Astrocyte of the cerebellum (primary cell): ENCODE measurements at places on chromosomes 1 and 21.

DNA sequence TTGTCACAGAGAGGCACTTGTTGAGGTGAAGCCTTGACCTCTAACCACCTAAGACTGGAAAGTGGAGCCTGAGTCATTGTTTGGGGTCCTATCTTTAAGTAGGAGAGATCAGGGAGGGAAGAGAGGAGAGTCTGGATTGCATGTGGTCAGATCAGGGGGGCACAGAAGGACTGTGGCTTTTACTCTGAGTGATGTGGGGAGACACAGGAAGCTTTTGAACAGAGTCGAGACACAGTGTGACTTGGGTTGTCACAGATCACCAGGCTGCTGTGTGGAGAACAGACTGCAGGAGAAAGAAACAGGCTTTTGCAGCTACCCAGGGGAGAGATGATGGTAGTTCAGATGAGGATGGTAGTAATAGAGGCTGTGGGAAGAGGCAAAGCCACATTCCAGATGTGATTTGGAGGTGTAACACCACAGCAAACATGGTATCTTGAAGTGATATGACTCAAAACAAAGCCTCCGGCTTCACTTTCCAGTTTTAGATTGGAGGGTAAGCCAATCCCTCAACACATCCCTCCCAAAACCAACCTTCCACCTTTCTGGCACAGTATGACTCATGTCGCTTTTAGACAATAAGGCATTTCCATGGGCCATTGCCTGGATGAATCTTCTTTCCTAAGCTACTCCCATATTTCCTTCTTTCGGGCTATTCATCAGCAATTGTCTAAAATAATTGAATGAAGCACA lies 125.8 kb upstream of the SLC44A3 start:
- DNase-seq = no peak

DNA sequence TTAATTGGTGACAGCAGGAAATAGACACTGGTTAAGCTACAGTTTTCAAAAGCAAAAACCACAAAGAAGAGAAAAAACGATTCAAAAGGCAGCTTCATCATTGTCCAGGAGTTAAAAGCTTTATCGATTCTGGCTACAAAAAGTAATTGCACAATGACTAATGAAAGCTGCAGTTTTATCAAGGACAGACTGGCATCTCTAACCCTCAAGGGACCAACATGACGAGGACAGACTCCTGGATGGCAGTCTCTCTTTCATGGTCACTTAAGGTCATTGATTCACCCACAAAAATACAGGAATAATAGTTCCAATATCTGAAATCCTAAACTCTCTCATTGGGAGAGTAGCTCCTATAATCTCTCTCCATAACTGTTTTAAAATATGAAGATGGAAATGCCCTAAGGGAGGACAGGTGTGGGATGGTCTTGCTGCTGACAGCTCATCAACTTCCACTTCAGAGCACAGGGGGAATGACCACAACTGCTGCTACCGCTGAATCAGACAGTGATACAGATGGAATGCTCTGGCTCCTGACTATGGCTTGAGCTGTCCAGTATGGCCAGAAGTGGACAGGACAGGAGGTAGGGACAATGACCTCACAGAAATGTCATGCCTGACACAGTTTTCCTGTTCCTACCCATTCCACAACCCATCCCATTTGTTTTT lies 17.4 kb upstream of the CPLANE2 start:
- DNase-seq = no peak

DNA sequence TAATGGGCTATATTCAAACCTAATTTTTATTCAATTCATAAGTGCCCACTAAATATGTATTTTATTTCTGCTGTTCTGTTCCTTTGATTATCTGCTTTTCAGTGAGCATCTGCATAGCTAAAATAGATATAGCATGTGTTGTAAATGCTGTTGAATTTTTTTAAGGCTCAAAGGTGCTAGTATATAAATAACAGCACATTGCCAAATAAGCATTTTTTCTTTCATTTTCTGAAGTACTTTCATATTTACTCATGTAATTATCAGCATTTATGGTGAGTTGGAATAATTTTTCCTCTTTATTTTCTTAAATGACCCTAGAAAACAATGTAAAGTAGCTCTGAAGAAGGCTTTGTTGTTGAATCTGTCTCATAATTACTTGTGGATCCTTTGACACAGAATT lies 69.6 kb upstream of the B3GALT2 start:
- DNase-seq = no peak

- peak; percentile 100 for DNase-seq
These were observed 515 bp upstream of the CAMTA1 start for GRCh38 chr1:6784560-6785317.

DNA sequence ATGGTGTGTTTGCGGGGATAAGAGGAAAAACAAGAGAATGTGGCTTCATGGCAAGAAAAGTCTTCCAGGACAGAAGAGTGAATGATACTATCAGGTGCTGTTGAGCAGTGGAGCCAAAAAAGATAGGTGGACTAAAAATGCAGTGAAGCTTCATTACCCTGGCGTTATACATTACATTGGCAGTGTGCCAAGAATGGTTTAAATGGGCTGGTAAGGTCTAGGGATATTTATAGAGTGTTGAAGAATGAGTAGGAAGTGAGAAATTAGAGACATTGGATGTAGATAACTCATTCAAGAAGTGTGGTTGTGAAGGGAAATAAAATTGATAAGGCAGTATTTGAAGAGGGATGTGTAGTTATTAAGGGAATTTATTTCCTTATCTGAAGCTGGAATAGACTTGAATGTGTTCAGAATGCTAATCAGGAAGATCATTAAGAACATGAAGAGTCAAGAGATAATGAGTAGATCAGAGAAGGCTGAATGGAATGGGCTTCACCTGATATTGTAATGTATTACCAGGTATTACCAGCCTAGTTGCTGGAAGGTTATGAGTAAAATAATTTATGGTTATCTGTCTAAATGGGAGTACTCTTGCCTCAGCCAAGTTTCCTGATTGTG lies 72.7 kb downstream of the MAST2 start:
- DNase-seq = no peak

GRCh38 chr1:203550846-203551245 lies 56.9 kb downstream of the OPTC start:
- no peak for DNase-seq

DNA sequence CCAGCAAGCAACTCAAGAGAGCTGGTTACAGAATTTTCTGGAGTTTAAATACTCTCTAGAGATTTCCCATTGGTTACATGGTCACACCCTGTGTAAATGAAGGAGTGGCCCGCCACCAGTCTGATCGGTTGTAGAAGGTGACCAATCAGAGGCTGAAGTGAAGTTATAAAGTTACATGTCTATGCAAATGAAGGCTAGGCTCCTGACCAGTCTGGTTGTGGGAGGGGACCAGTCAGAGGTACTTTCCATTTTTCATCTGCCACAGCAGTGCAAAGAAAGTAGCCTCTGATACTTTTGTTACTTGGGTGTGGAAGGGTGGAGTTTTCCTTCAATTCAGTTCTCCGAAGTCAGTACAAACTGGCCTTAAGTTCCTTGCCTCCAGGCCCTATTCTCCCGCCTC lies 273.7 kb downstream of the BARHL2 start:
- DNase-seq = no peak

DNA sequence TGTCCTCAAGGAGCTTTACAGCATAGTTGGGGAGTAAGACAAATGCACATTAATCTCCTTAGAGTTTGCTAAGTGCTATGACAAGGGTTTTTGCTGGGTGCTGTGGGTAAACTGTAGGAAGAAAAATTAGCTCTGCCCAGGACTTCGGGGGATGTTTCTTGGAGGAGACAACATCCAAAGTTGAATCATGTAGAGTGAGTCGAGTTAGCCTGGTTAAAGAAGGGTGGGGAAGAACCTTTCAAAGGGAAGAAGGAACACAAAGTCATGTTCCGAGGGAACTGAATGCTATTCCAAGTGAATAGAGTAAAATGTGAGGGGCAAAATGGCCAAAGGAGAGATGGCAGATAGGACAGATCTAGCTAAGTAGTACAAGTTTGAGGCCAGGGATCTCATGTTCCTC lies 17.1 kb downstream of the SPRTN start:
- no peak for DNase-seq

GRCh38 chr1:163608979-163609378 lies 287.2 kb downstream of the NUF2 start:
- no peak for DNase-seq

DNA sequence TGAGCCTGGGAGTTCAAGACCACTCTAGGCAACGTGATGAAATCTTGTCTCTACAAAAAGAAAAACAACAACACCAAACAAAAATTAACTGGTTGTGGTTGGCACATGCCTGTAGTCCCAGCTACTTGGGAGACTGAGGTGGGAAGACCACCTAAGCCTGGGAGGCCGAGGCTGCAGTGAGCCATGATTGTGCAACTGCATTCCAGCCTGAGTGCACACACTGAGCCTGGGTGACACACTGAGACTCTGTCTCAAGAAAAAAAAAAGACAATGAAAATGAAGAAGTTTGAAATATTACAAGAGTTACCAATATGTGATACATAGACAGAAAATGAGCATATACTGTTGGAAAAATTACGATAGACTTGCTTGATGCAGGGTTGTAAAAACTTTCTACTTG lies 31.9 kb downstream of the PDC start:
- DNase-seq = no peak

DNA sequence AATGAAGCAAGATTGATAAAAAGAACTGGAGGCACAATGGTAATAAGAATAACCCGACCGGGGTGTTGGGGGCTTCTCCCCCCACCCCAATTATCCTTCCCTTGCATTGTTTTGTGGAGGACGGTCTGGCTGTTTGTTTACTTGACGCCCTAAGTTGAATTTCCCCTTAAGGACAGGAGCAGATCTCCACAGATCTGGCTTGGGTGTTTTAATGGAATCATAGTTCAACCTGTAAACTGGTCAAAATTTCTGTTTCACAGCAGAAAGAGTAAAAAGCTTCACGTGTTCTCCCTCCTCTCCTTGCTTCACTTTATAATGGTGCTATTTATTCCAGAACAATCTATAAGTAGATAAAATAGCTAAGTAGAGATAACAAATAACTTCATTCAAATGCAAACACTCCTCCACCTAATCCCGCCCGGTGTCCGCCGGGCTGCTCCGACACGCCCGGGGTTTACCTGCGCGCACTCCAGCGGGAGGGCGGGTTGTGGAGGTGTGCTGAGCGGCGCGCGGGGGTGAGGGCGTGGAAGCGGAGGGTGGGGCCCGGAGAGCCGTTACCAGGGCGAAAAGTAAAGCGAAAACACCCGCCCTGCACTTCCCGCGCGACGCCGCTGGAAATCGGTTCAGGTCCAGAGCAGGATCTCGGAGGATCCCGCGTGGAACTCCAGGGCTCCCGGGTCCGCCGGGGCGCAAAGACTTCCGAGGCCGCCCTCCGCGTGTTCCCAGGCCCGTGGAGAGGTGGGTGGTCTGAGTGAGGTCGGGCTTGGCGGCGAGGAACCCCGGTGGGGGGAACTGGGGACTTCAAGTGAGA lies 2.0 kb upstream of the ATF3 start:
- no peak for DNase-seq

- no peak for DNase-seq
These were observed 192.5 kb downstream of the KAZN start for GRCh38 chr1:14790982-14791381.

DNA sequence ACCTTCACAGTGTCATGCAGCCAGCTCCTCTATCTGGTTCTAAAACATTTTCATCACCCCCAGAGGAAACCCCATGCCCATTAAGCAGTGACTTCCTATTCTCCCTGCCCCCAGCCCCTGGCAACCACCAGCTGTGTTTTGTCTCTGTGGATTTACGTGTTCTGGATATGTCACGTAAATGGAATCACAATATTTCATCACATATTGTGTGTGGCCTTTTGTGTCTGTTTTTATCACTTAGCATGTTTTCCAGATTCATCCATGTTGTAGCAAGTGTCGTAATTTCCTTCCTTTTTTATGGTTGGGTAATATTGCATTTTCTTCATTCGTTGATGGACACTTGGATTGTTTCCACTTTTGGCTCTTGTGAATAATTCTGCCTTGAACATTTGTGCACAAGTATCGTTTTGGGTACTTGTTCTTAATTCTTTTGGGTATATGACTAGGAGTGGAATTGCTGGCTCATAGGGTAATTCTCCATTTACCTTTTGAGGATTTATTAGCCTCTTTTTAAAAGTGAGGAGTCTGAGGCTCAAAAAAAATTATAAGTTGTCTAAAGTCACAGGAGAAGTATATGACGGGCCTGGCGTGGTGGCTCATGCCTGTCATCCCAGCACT lies 127.0 kb downstream of the MRPS6 start:
- DNase-seq = no peak

DNA sequence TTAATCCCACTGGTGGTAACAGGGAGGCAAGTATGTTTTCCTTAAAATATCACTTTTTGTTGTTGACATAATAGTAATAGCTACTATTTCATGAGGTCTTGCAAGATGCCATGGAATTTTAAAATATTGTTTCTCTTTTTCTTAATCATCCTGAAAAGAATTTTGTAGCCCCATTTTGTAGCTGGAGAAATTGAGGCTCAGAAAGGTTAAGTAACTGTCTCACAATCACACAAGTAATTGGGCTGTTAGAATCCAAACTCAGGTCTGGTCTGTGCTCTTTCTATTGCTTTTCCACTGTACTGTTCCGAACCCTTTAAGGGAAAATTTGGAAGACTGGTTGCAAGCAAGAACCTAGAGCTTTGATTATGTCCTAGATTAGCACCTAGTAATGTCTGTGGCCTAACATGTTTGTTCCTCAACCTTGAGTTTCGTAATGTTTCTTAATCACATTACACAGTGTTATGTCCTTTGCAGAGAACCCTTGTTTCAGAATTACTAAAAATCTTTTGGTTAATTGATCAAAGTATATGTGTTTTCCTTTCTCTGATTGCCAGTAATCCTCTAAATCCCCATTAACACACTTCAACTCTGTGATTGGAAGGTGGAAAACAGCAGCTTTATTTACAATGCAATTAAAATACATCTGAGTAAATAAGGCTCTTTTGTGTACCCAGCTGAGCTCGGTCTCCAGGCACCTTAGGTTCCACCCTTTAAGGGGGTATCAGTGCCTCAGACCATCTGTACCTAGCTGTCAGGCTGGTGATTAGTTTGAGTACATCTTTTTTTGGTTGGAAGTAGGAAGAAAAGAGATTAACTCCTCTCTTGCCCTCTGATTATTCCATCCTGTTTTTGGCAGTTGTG lies 10.4 kb downstream of the LRRC42 start:
- DNase-seq = no peak

GRCh38 chr21:36709030-36709867 lies 10.3 kb downstream of the SIM2 start:
- no peak for DNase-seq

DNA sequence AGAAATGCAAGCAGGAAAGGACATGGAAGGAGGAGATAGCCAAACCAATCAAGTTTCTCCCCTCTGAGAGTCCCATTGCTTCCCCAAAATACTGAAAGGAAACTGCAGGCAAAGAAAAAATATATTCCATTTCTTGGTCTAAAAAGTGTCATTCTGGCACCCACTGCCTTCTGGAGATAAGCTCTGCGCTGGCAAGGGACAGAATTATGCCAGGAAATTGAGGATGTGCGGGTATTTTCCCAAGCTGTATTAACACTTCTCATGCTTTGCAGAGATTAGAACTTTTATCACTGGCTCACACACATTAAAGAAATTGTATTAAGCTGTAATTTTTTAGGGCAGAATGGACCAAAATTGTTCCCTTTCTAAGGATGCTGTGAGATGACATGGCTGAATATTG lies 381.2 kb upstream of the DUSP10 start:
- DNase-seq = no peak

- DNase-seq = no peak
These were observed 95.9 kb downstream of the ZC3H11B start for GRCh38 chr1:219517031-219517430.
